ENCODE measurements at places on chromosomes 12 and 14.

GRCh38 chr14:53715193-53715721, 241.4 kb downstream of the BMP4 start:
- DNase-seq: peak; percentile 30

DNA sequence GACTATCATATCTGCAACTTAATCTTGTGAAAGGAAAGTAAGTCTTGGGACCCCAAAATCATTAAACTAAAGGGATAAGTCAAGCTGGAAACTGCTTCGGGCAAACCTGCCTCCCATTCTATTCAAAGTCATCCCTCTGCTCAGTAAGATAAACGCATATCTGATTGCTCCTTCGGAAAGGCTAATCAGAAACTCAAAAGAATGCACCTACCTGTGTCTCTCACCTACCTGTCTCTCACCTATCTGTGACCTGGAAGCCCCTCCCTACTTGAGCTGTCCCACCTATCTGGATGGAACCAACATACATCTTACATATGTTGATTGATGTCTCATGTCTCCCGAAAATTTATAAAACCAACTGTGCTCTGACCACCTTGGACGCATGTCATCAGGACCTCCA, 19.9 kb downstream of the SEC23A start:
- no peak for DNase-seq

GRCh38 chr14:75626863-75627262, 33.8 kb downstream of the ERG28 start:
- no peak for DNase-seq

DNA sequence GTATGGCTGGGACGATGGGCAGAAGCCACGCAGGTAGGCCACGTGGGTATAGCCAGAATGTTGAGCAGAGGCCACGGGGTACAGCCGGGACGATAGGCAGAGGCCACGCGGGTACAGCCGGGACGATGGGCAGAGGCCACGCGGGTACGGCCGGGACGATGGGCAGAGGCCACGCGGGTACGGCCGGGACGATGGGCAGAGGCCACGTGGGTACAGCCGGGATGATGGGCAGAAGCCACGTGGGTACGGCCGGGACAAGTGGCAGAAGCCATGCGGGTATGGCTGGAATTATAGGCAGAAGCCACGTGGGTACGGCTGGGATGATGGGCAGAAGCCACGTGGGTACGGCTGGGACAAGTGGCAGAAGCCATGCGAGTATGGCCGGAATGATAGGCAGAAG, 195.0 kb downstream of the TTC7B start:
- no peak for DNase-seq

DNA sequence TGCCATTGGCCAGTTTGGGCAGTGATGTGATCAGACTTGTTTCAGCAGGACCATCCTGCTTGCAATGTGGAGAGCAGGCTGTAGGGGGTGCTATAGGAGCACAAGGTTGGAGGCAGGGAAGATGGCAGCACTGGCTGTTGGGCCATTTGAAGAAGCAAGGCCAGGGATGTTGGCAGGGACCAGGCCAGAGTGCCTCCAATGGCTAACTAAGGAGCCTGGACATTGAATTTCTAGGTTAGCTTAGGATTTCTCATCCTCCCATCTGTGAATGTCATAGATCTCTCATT, 23.5 kb downstream of the FGF23 start:
- DNase-seq: no peak

DNA sequence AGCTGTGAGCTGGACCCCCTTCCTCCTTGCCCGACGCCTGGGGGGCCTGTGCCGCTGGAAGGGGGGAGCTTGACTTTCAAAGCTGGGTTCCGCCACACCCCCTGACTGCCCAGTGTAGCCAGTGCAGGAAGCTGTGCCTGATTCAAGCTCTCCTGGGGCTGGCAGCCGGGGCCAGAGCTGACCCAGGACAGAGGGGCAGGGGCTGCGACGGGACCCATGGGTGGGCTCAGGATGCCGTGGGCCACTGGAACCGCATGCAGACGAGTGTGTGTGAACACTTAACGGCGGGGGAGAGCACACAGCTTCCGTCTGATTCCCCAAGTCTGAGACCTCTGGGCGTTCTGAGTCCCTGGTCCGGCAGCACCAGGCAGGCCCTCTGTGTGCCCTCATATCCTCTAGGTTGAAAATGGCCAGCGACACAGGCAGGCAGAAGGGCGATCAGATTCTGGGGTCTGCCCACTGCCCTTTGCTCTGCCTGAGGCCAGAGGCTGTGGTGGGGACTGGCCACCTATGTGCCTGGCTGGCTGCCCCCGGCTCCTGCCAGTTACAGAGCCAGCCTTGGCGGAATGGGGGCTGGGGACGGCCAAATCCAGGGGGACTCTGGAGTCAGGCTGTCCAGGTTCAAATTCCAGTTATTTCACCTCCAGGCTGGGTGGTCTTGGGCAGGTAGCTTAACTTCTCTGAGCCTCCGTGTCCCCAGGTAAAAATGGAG, 54.0 kb downstream of the CYP46A1 start:
- no peak for DNase-seq

DNA sequence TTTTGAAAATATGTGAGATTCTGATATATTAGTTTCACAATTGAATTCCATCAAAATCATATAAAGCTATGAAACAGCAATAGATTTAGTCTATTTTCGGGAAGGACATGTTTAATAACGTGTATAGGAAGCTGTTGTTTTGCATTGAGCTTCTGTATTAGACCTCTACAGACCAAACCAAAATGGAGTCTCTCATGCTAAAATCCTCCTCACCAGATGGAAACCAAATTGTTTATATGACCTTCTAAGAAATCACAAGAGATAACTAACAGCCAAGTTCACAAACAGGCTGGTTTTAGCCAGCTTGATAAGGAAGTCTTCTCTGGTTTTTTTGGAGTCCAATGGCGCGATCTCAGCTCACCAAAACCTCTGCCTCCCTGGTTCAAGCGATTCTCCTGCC, 23.9 kb downstream of the L2HGDH start:
- DNase-seq: no peak

DNA sequence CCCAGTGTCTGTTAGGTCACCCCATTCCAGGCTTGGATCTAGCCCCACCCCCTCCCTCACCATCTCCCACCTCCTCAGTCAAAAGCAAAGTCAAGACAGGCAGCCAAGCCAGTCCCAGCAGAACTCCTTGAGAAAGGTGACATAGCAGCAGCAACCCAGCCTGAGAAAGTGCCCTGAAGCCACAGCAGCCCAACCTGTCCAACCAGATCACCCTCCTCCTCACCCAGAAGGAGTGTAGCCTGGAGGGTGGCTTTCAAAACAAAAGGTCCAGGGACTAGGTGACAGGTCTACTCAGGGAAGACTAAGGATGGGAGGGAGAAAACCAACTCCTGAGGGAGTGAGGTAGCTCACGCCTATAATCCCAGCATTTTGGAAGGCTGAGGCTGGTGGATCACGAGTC, 5.2 kb downstream of the RAB15 start:
- DNase-seq: no peak

DNA sequence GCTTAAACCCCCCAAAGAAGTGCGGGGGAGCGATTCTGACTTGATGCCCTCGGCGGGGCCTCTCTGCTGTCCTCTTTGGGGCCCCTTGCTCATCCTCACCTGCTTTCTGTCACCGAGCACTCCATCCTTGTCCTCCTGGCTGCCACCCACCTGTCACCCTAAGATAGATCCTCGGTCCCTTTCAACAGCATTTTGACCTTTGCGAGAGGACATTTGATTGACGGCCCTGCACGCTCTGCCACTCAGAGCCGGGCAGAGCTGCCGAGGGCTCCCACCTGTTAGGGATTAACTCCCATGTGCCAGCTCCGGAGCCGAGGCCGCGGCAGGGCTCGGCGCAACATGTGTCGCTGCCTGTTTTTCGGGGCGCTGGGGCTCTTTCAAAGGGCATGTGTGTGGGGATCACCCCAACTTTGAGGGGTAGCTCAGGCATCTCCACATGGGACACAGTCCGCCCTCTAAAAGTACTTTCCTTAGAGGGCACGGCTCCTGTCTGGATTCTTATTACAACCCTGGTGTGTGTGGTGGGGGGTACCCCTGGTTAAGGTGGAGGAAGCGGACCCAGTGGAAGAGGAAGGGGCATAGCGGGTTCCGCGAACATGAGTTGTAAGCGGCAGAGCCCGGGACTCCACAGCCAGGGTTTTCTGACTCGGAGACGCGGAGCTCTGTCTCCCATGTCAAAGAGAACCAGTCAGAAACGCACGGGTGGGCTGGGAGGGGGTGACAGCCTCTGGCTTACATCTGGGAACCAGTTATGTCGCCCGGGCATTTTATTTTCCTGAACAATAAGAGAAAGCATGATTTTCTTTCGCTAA, 811 bp upstream of the MEG3 start:
- DNase-seq: no peak

DNA sequence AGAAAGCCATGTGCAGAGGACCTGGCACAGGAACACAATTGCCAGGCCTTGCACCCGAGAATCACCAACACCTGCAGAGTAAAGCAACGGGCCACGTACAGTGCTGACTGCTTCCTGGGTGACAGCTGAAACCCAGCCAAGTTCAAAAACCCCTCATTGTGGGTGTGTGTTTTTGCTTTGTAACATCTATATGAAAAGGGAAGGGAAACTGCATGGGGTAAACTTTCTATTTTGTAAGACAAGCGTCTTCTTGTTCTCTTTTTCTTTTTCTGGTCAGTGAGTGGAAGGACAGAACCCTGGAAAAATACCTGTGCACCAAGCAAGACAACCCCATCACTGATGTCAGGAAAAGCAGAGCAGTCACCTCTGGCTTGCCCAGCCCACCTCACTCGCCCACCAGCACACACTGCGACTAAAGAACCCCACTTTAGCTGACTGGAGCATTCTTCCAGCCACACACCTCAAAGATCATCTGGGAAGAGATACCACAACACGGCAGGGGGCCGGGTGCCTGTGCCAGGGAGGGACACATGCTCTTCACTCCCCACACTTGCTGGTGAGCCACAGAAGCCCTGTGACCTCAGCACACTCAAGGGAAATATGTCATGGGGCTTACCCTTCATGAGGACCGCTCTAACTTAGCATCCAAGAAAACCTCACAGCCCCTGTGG, 172.3 kb downstream of the NDUFA12 start:
- no peak for DNase-seq

- peak; percentile 60 for DNase-seq
These were observed 62.0 kb downstream of the NDUFA12 start for GRCh38 chr12:94941440-94941862.

GRCh38 chr12:121440768-121441167, 40.9 kb downstream of the RNF34 start:
- no peak for DNase-seq

DNA sequence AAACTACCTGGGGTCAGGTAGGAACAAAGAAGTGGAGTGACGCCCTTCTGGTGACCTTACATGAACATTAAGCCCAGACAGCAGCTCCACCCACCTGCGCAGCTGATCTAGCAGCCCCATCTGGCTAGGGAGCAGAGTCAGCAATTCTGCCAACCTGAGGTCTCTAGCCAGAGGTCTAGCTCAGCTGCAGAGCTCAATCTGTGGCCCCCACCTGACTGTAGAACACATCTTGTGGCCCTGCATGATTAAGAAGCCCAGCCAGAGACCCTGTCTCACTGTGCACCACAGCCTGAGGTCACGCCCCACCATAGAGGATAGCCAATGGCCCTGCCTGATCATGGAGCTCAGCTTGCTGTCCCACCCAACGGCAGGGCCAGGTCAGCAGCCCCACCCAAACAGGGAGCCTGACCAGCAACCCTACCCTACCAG, 50.6 kb upstream of the HIGD1C start:
- DNase-seq: no peak

DNA sequence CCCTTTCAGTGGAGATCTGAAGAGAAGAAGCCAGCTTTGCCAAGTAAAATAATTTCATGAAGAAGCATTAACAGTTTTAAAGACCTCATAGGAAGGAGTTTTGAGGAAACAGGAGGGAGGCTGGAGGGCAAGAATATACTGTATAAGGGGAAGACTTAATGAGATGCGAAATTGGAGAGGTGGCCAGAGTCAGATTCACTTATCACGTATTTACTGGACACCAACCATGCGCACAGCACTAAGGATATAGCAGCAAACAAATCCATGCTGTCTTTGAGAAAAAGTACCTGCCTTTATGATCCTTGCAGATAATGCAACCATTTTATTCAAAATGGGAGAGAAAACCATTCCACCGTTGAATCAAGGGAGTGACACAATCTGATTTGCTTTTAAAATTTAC, 100.3 kb downstream of the ERC1 start:
- DNase-seq: no peak

GRCh38 chr12:54392485-54393206, 8.1 kb upstream of the ZNF385A start:
- no peak for DNase-seq

DNA sequence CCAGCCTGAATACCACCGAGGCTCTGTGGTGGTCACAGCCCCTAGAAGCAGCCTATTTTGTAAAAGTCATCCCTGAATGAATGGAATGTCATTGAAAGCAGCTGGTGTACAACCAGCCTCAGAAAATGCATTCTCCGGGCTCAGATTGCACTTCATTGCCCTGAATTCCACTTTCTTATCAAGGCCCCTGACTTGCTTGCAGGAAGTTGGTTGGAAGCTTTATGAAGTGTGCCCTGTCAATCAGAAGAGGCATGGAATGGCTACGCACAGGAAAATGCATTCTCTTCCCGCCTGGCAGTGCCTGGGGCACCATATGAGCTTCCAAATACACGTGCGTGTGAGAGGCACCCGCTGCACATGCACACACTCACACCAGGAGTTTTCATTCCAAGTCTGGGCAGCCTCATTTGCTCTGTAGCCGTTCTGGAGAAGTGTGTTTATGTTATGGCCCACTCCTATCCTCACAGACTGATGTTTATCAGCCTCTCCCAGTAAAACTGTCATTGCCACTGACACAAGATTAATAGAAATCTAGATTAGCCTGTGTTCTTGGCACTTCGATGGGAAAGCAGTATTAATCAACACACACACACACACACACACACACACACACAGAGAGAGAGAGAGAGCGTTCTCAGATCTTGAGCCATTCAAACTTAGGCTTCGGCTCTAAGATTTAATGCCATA, 63.9 kb downstream of the NUAK1 start:
- no peak for DNase-seq

- DNase-seq: no peak
These were observed 59.4 kb downstream of the TMEM132C start for GRCh38 chr12:128326406-128326805.

DNA sequence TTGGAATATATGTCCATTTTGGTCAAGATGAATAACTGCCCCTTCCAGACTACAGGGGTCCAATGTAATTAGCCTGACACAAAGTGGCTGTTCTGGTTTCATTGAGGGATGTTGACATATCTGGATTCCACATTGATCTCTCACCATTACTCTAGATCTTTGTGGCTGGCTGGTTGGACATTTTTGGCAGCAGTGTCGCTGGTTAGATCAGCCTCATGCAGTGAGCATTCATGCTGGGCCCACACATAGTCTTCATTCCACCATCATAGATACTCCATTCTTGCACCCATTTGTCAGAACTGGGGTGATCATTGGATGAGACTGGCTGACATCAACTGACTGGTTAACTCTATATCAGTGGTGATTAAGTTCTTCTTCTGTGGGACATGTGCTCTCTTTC, 74.4 kb downstream of the MGST1 start:
- DNase-seq: no peak

DNA sequence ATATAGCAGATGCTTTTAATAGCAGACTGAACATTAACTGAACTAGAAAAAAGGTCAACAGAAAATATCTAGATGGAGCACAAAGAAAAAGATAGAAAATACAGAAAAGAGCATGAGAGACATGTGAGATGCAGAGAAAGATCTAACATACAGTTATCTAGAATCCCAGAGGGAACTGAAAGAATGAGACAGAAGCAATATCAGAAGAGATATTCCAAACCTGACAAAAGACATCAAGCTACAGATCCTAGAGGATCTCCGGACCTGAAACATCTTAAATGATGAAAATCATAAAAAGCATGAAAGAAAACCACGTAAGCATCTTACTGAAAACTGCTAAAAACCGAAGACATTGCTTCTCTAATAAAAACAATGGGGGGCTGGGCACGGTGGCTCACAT, 75.0 kb downstream of the NUMB start:
- DNase-seq: no peak

GRCh38 chr14:50791201-50791600, 39.8 kb downstream of the NIN start:
- DNase-seq: no peak

All from non-pigmented ciliary epithelial cell (primary cell).